ENCODE measurements at places on chromosomes 2 and 18.
A peak's percentile ranks its signal among the peaks of the same experiment; 100 is the strongest.

DNA sequence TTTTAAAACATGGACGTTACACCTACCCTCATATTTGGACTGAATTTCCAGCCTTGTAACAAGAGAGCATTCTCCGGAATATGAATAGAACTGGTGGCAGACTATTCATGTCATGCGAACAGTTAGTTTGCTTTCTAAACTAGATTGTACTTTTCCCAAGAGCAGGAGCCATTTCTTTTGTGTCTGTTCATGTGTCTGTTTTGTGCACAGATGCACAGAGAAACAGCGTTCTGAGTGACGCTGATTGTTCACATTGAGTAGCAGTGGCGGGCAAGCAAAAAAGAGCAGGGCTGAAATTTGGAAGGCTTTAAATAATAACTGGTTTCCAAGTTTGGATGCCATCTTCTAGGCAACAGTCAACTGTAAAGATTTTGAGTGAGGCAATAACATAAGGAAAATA is 200.3 kb downstream of the NRXN1 start:
- no peak for DNase-seq

DNA sequence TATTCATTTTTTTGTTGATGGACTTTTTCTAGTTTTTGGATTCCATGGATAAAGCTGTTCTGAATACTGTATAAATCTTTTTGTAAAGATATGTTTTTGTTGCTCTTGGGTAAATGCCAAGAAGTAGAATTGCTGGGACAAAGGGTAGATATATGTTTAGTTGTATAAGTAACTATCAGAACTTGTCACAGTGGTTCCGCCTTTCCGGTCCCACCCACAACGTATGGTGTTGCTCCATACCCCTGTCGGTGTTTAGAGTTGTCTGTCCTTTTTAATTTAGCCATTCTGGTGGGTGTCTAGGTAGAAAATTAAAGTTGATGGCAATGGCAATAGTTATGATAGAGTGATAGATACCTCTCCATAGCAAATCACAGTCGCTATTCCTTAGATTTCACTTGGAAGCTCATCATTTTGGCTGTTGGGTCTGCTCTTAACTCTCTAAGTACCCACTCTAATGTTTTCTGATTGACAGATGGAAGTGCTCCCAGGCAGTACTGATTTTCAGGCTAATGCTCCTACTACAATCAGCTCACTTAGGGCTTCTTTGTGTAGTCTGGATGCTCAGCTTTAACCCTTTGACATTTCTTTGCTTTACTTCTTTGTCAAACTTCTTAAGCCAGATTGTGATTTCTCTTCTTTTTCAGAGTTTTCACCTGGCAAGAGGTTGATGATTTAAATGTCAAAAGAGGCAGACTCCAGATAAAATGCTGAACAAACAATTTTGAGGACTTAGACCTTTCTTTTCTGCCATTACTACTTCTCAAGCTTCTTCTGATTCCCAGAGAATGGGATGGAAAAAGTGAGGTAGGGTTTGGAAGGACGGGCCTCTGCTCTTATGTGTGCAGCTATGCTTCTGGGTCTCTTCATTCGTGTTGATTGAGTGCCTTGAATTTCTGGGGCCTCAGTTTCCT is 156.4 kb downstream of the AQP4 start:
- DNase-seq = no peak

DNA sequence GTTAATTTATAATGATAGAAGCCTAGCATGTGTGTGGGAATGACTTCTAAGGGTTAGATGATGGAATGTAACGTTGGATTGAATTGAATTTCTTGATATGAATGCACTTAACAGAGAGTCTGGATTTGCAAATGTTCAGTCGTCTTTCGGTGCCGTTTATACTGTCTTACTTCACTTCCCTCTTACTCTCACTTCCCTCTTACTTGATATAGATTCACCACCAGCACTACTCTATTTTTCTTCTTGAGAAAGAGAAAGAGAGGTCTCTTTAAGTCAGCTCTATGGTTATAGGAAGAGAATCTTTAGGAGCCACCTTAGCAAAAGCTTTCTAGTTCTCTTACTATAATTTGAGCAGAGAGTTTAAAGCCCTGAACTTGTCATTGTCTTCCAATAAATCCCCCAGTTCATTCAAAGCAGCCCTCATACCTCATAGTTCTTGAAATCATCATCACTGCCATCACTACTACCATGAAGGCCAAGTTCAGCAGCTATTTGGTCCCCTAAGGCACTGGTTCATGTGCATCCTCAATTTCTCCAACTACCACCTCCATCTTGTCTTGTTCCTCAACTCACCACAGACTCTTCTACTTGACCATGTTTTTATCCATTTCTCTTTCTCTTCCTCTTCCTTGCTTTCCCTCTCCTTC is 501.7 kb upstream of the TCF4 start:
- no peak for DNase-seq

DNA sequence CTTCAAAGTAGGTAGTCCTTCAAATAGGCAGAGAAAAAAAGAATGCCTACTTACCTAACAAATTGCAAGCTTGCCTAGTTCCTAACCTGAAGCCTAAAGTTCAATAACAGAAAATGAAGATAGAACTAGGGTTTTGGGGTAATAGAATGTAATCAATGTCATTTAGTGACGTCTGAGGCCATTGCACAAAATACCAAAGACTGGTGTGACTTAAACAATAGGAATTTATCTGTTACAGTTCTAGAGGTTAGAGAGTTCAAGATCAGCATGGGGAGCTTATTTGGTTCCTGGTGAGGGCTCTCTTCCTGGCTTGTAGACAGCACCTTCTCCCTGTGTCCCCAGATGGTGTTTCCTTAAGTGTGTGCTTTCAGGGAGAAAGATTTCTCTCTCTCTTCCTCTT is 4.7 kb upstream of the NPC1 start:
- DNase-seq = no peak

DNA sequence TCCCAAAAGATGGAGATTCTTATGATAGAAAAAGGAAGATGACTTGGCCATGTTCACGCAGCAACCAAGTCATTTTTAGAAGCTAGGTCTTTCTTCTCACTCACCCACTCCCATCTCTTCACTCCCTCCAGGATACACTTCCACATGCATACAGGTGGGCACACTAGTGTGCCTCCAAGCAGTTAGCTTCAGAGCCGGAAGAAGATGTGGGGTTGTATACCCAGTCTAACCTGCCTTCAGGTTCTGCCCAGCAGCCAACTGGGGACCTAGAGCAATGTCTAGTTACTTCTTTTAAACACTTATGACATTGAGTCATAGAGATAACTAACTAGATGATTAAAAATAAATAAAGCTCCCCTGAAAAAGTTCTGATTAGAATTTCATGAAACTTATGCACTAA is 21.8 kb upstream of the TANK start:
- DNase-seq = no peak

GRCh38 chr18:46386788-46387187 is 270.2 kb downstream of the LOXHD1 start:
- no peak for DNase-seq

DNA sequence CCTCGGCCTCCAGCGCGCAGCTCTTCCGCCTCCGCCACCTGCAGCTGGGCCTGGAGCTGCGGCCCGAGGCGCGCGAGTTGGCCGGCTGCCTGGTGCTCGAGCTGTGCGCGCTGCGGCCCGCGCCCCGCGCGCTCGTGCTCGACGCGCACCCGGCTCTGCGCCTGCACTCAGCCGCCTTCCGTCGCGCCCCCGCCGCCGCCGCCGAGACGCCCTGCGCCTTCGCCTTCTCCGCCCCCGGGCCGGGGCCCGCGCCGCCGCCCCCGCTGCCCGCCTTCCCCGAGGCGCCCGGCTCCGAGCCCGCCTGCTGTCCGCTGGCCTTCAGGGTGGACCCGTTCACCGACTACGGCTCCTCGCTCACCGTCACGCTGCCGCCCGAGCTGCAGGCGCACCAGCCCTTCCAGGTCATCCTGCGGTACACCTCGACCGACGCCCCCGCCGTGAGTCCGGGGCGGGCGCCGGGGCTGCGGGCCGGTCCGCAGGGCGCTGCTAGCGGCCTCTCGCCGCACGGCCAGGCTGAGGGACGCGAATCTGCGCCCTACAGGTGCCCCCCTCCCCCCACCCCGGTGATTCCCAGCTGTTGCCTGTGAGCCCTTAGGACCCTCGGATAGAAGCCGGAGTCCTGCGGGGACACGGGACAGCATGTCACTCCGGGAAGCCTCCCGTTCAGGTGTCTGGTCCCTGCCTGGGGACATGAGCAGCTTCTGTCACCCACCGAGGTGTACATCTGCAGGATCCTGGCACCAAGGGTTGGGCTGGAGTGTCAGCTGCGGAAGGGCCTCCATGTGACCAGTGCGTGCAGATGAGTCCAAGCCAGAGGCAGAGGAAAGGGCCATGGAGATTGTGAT is 616 bp downstream of the RNPEPL1 start:
- DNase-seq = peak; percentile 67

GRCh38 chr2:214575465-214575864 is 164.6 kb downstream of the VWC2L start:
- no peak for DNase-seq

DNA sequence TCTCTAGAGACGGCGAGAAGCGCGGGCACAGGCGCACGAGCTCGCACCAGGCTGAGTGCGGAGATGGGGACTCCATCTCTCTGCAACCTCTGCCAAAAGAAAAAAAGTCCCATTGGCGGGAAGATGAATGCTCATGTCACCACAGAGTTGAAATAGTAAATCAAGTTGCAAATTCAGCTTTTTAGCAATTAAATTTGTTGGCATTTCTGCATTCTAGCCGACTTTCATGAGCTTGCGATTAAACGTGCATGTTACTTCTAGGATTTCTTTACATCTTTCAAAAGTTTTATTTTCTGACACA is 588 bp downstream of the CHAC2 start:
- DNase-seq = no peak

GRCh38 chr2:4258563-4258962 is 555.2 kb downstream of the DCDC2C start:
- no peak for DNase-seq

- DNase-seq = no peak
These were observed 27.0 kb upstream of the SCN1A start for GRCh38 chr2:166154685-166155338.

Data from right kidney (tissue), 9 donors.